ENCODE measurements at places on chromosomes 1 and 21.

DNA sequence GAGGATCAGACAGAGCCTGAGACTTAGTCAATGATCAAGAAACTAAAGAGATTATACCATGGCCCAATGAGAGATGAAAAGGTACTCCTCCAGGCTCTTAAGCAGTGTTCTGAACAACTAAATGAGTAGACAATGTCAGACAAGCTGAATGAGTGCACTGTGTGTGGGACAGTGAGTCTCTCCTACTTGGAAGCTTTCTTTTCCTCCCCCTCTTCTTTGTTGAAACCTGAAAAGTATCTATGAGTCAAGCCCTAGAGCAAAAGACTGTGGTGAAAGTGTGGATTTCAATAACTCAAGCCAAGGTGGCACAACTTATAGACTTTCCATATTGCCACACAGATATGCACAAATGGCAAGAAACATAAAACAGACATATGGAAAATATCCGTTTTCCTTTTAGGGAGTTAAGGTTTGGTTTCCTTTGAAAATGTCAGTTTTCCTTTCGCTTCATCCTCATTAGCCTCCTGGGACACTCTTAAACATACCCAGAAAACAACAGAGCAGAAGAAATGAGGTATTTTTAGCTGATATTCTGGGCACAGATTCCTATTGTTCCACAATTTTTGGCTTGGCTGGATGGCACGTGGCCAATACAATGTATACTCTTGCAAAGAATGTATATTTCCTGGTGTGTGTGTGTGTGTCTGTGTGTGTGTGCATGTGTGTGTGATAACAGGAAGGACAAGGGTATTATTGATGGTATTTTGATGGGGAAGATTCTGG is 96.6 kb downstream of the LMX1A start:
- DNase-seq: no peak

DNA sequence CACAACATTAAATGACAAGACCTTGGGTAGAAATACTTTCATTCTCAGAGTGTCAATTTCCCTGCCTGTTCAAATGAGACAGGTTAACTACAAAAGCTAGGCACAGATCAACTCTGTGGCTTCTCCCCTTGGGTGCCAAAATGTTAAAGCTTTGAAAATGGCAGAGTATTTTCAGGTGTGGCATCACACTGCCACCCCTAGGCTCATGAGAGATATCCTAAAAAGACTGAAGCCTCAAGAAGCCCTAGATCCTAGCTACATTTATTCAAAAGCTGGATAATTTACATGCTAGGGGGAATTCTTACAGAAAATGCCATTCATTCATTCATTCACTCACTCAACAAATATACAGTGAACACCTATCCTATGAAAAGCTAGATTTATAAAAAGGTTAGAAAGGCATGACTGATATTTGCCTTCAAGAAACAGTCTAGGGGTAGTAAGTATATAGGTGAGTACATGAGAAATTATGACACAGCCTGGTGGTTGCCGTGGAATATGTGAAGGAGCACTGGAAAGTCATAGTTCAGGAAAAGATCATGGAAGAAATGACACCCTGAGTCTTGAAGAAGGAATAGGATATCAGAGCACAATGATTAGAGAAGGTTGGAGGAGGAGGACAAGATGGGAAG is 15.9 kb upstream of the RAB4A start:
- no peak for DNase-seq

DNA sequence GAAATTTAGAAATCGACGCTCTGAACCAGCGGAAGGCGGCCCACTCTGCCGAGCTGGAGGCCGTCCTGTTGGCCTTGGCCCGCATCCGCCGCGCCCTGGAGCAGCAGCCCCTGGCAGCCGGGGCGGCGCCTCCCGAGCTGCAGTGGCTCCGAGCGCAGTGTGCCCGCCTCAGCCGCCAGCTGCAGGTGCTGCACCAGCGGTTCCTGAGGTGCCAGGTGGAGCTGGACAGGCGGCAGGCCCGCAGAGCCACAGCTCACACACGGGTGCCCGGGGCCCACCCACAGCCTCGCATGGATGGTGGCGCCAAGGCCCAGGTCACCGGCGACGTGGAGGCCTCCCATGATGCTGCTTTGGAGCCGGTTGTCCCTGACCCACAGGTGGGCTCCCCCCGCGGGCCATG is 47.0 kb upstream of the DIP2A start:
- no peak for DNase-seq

DNA sequence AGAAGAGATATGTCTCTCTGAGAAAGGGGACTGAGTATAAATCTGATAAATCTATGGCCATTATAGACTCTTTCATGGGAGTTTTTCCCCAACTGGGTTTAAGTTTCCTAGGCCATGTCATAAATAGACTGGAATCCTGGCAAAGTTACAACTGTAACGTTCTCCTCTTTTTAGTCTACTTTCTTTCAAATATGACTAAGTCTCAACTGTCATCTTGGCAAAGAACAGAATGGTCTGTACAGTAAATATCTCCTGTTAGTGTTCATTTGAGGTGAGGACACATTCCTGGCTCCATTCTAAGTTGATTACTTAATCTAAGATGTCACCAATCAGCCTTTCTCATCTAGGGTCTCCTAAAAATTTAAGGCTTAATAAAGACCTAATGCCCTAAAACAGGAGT is 300.5 kb downstream of the BRINP2 start:
- no peak for DNase-seq

DNA sequence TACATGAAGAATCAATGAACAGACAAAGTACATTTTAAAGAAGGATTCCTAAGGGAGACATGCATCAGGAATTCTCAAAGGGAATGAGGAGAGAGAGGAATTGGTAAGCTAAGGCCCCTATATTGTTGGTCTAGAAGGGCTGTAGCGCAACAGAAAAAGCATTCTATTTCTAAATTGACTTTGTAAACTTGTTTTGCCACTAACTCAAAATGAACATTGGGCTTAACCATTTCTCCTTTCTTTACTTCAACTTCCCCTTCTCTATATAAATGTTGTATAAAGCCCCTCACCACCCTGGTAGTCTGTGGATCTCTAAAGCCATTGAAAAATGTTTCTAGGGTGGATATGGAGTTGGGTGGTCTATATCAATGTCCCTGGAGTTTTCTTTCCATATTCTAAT is 20.4 kb upstream of the OR6N2 start:
- no peak for DNase-seq
